ENCODE measurements at places on chromosomes 2 and 18.

GRCh38 chr18:4672162-4672561 is 217.1 kb upstream of the DLGAP1 start:
- DNase-seq: no peak

DNA sequence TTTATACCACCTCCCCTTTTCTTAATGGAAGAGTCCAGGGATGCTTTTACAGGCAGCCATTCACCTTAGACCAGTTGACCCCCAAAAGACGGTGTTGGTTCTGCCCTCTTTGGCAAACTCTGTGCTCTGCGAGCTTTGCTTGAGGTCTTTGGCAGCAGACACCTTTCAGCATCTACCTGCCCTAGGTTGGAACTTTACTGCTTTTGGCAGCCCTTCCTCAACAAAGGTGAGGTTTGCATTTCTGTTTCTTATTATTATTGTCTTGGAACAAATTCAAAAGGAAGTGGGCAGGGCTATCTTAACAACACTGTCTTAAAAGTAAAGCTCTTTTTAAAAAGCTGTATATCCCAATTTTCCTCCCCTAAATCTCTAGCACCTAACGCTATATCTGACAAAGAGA is 136.4 kb upstream of the SLC14A2 start:
- no peak for DNase-seq

DNA sequence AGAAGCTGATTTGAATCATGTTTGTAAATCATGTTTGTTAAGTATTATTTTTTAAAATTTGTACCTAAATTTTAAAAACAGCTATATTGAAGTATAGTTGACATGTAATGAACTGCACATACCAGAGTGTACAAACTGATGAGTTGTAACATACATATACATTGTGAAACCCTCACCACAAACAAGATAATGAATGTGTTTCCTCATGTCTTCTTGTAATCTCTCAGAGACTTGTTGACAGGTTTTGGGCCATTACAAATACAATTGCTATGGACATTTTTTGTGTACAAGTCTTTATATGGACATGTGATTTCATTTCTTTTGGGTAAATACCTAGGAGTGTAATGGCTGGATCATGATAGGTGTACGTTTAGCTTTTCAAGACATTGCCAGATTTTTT is 21.5 kb downstream of the WDR43 start:
- no peak for DNase-seq

DNA sequence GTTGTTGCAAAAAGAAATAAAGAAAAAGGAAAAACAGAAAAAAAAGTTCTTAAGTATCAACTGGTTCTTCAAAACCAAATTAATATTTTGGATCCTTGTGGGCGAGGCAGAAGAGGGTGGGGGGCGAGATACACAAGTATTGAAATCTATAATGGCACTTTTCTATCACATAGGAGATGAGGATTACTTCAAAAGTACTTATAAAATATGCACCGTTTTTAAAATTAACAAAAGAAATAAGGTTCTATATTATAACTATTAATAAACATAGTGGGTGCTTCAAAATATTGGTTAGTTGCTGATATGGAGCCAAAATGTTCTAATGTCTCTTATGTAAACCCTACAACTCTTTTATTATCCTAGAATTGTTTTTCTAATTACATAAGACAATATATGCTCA is 2.1 kb downstream of the FECH start:
- no peak for DNase-seq

- no peak for DNase-seq
Measured at GRCh38 chr2:225022188-225022587, 20.1 kb downstream of the DOCK10 start.

GRCh38 chr2:3488061-3488531 is 31.2 kb downstream of the ADI1 start:
- no peak for DNase-seq

- DNase-seq: no peak
Measured at GRCh38 chr2:239821694-239822075, 203.5 kb downstream of the NDUFA10 start.

GRCh38 chr2:157281316-157281715 is 23.8 kb downstream of the GALNT5 start:
- DNase-seq: no peak

- DNase-seq: no peak
Measured at GRCh38 chr2:27236136-27236535, 19.0 kb downstream of the CAD start.

GRCh38 chr18:30527226-30527625 is 515.3 kb downstream of the DSC3 start:
- DNase-seq: no peak

- DNase-seq: peak; percentile 18
Measured at GRCh38 chr18:42298759-42299675, 344.0 kb downstream of the PIK3C3 start.

DNA sequence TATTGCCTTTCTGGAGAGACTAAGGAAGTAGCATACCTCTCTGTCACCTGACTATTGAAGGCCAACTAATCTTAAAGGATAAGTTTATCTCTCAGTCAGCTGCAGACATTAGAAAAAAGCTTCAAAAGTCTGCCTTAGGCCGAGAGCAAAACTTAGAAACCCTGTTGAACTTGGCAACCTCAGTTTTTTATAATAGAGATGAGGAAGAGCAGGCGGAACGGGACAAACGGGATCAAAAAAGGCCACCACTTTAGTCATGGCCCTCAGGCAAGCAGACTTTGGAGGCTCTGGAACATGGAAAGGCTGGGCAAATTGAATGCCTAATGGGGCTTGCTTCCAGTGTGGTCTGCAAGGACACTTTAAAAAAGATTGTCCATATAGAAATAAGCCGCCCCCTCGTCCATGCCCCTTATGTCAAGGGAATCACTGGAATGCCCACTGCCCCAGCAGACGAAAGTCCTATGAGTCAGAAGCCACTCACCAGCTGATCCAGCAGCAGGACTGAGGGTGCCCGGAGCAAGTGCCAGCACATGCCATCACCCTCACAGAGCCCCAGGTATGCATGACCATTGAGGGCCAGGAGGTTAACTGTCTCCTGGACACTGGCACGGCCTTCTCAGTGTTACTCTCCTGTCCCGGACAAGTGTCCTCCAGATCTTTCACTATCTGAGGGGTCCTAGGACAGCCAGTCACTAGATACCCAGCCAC is 61.5 kb upstream of the FAM98A start:
- DNase-seq: no peak

DNA sequence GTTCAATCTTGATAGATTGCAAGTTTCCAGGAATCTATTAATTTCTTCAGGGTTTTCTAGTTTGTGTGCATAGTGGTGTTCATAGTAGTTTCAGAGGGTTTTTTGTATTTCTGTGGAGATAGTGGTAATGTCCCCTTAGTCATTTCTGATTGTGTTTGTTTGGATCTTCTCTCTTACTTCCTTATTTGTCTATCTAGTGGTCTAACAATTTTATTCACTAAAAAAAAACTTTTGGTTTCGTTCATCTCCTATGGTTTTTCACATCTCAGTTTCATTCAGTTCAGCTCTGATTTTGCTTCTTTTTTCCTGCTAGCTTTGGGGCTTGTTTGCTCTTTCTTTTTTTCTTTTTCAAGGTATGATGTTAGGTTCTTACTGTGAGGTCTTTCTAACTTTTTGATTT is 94.5 kb downstream of the SNTG2 start:
- no peak for DNase-seq

- DNase-seq: no peak
Measured at GRCh38 chr18:26813043-26813442, 52.5 kb downstream of the AQP4 start.

GRCh38 chr2:84486441-84487115 is 27.5 kb upstream of the SUCLG1 start:
- no peak for DNase-seq

- no peak for DNase-seq
Measured at GRCh38 chr2:191857259-191857805, 10.4 kb upstream of the CAVIN2 start.

DNA sequence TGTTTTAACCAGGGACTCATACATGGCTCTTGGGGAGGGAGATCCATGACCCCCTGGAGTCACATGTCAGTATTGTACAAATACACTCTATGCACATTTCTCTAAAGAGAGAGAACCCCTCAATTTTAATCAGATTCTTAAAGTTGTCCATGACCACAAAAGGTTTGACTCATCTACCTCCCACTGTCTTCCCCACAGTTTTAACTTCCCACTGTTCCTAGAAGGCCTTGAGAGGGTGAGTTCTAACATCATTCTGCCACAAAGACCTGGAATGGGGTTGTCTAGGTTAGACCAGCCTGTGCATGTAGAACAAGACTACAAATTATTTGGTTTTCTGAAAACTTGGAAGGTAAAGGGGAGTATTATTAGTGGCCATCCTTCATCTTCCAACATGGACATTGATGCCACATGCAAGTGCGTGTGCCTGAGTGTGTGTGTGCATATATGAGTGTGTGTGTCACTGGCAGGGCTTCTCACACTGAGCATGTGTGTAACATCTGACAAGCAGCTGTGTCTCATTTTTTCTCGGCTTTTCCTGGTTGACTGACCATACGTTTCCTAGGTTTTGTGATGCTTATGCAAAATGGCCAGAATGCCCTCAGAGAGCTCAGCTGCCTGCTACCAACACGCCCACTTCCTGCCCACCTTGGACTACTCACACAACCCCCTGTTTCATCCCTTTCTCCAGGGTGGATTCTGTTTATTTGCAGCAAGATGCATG is 94.6 kb upstream of the LGALSL start:
- DNase-seq: no peak

DNA sequence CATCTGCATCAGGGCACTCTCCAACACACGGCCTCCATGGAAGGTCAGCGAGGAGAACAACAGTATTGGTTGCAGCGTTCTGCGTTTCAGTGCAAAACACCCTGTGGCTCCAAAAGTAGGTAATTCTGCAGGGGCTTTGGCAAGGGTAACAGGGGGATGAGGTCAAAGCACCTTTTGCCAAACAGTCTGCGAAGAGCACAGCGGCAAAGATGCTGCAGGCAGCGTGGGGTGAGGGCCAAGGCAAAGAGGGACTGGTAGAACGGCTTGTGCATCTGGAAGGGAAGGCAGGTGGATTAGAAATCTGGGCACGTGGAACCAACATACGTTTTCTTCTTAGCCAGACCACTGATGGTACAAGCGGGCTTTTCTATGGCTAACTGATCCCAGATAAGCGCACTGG is 26.6 kb upstream of the GBX2 start:
- DNase-seq: no peak

- no peak for DNase-seq
Measured at GRCh38 chr18:78772360-78773302, 207.0 kb upstream of the SALL3 start.

DNA sequence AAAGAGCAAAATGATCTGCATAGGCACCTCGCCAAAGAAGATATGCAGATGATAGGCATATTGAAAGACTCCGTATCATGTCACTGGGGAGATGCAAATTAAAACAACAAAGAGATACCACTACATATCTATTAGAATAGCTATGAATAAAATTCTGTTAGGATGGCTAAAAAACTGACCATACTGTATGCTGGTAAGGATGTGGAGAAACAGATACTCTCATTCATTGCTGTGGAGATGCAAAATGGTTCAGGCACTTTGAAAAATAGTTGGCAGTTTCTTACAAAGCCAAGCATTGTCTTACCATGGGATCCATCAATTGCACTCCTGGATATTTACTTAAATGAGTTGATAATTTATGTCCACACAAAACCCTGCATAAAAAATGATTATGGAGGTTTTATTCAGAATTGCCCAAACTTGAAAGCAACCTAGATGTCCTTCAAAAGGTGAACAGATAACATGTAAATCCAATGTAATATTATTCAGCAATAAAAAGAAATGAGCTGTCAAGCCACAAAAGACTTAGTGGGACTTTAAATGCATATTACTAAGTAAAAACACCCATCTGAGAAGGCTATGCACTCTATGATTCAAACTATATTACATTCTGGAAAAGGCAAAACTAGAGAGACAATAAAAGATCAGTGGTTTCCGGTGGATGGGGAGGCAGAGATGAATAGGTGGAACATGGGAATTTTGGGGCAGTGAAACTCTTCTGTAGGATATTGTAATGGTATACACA is 31.2 kb downstream of the ZNF385B start:
- no peak for DNase-seq

- DNase-seq: no peak
Measured at GRCh38 chr2:224171226-224171625, 132.1 kb upstream of the SERPINE2 start.

GRCh38 chr2:1641523-1641922 is 102.8 kb downstream of the PXDN start:
- DNase-seq: no peak

GRCh38 chr2:134078354-134078753 is 175.5 kb upstream of the MGAT5 start:
- no peak for DNase-seq

GRCh38 chr2:148754864-148755263 is 110.3 kb downstream of the EPC2 start:
- no peak for DNase-seq

DNA sequence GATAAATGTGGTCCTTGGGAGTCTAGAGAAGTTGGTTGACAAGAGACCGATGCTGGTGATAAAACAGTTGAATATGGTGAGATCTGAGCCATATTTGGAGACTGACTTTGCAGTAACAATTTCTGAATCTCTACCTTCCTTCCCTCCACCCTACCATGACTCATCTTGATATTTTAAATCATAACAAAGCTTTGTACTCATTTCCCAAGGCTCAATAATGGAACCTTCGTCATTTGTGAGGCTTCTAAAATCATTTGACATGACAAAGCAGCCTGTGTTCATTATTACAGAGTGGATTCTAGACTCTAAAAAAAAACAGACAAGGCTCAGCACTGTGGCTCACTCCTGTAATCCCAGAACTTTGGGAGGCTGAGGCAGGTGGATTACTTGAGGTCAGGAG is 38.5 kb upstream of the PDCL3 start:
- DNase-seq: no peak

DNA sequence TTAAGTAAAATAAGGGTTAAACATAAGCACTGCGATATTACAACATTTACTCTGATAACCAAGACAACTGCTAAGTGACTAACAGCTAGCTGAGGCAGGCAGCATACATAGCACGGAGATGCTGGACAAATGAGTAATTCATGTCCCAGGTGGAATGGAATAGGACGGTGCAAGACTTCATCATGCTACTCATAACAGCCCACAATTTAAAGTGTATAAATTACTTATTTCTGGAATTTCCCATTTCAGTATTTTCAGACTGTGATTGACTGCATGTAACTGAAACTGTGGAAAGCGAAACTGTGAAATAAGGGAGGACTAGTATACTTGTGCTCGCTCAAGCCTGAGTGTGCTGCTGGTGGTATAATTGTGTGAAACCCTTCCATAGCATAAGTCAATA is 12.9 kb downstream of the IER3IP1 start:
- no peak for DNase-seq

Data from stimulated activated CD8-positive, alpha-beta memory T cell treated with anti-CD3 and anti-CD28 coated beads, Interleukin-2, amount 100 ng/mL, for 1 hour (primary cell).